ENCODE measurements at places on chromosomes 5 and 9.

DNA sequence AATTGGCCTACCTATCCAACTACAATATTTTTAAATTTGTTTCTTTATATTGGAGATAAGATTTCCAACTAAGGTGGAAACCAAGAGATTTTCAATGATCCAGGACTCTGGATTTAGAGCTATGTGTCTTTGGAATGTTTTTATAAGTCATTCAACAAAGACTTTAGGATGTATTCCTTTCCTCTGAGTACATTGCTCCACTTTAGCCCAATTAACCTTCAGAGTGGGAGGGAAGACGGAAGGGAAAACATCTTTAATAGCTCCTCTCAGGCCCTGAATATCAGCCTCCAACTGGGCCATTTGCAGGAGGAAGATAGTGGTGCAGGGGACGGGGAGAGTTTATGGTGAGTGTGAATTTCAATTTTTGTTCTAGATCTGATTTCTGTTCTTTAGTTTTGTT lies 239.2 kb downstream of the PIK3R1 start:
- no peak for DNase-seq

DNA sequence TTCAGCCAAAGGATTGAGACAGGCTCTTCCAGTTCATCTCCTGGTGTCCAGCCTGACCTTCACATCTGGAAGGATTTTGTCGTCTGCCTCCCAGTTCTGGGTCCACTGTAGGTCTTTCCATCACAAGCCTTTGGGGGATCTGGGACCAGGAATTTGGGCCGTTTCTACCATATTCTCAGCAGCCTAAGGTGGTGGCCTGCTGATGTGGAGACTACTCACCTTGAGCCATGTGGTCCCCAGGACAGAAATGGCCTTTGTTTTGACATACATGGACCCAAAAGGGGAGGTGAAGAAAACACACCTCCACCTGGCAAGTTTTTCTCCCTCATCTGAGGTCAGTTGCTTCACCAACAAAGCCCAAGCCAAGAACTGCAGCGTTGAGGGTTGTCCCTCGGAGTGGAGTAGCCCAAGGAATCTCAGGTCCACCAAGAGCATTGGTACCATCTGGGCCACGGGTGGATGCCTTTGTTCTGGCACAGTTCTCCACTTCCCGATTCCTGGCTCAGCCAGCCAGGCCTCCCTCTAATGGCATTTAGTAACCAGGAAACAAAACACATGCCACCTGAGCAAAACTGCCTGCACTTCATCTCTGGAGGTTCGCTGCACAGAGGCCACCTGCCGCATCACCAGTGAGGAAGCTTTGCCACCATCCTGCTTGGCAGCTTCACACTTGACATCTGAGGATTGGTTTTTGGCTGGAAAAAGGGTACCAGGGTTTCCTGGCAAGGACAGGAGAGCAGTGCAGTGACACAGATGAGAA lies 24.7 kb downstream of the AMBP start:
- no peak for DNase-seq

DNA sequence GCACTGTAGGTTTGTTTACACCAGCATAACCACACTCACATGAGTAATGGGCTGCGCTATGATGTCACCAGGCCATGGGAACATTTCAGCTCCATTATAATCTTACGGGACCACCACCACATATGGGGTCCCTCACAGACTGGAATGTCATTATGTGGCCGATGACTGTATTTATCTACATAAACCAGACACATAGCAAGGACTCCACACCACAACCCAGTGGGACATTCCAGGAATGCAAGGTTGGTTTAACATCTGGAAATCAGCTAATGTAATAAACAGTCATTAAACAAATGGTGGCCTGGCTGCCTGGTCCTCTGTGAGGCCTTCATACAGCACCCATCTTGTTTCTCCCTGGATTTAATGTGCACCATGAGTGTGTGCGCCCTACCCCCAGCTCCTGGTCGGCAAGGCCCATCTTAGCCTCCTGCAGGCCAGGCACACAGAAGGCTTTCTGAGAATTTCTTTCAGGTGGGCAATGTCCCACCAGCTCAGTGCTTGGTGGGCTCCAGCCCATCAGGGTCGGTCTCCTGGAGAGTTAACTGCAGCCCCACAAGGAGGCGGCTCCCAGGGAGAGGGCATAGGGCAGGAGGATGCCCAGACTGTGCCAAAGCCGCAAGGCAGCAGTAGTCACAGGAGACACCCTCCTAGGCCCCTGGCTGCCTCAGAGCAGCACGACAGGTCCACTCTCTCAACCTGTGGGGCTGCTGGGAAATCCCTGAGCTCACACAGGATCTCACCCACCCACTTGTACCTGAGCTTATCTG lies 35.9 kb upstream of the SARDH start:
- DNase-seq: no peak

- no peak for DNase-seq
These were observed 249.6 kb downstream of the SLIT3 start for GRCh38 chr5:169051351-169051750.

DNA sequence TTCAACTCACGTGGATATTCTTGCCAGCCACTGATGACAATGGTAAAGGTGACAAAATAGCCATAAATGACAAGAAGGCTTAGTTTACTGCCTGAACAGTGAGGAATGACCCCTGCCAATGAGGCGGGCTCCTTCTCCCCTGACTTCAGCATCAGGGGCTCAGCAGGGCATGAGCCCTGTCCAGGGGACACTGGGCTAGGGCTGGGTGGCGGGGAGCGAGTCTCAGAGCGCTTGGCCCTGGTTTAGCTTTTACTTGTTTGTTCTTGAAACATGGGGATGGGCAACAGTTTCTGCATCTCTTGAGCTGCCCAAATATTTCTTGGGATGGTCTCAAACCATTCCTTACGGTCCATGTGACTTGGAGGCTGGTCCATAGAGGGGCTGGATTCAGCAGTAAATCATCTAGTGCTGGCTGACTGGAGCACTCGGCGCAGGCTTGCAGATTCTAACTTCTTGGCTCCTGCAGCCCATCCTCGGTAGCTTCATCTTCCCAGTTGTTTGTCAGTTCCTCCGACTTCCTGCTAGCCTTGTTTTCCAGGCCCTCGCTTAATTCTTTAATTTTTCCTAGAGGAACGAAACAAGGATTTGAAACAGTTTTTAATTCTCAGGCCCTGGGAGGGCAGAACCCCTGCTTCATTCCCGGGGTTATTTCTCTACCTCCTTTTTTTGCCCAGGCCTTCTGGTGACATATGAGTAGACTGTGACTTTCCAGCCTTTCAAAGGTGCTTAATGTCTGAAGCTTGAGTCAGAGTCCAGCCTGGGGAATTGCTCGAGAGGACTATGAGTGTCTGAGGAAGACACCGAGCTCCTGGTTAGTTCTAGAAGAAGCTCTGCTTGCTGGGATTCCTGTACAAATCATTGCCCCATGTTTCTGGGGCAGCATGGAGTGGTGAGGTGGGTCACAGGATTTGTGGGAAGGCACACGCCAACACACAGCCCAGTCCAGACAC lies 4.5 kb upstream of the HMCN2 start:
- no peak for DNase-seq

- DNase-seq: no peak
These were observed 217.0 kb downstream of the FBXL7 start for GRCh38 chr5:15717001-15717400.
